ENCODE measurements at places on chromosomes 16 and 17. TPM values are rescaled to one million over a fixed set of nuclear protein-coding genes. Genes with fewer than 3 reads are reported as not detected.

GRCh38 chr16:30076276-30076791, 540 bp downstream of the PPP4C start:
- no peak for DNase-seq

- DNase-seq: no peak
Measured at GRCh38 chr17:82228278-82228841, 482 bp upstream of the SLC16A3 start.

- peak; percentile 74 for DNase-seq
Measured at GRCh38 chr16:46629331-46630219, 8.4 kb upstream of the SHCBP1 start.

DNA sequence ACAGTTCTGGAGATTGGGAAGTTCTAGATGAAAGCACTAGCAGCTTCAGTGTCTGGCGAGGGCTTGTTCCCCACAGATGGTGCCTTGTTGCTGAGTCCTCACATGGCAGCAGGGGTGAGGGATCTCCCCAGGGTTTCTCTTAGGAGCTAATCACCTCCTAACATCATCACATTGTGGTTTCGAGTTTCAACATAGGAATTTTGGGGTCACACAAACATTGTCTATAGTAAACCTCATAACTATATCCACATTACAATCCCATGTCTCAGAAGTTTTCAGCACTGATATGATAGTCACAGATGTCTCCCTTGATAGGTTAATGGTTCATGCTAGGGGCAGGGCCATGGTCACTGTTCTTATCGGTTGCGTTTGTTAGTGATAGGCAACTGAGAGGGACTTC, 13.8 kb downstream of the CLUAP1 start:
- peak; percentile 83 for DNase-seq

GRCh38 chr17:77095461-77095860, 45.3 kb upstream of the SEC14L1 start:
- no peak for DNase-seq

- DNase-seq: no peak
Measured at GRCh38 chr17:27345141-27345904, 51.4 kb downstream of the WSB1 start.

- no peak for DNase-seq
Measured at GRCh38 chr16:65908568-65908967, 457.9 kb upstream of the CDH5 start.

DNA sequence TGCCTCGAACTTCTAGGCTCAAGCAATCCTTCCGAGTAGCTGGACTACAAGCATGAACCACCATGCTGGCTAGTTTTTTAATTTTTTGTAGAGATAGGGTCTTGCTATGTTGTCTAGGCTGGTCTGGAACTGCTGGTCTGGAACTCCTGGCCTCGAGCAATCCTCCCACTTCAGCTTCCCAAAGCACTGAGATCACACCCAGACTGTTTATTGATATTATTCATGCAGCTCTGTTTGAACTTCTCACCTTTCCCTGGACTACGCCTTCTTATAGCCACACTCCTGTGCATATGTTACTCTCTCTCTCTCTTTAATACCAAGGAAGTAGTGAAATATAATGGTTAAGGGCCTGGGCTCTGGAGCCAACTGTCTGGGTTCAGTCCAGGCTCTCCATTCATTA, 4.6 kb downstream of the COG7 start:
- DNase-seq: no peak

- DNase-seq: no peak
Measured at GRCh38 chr17:64115043-64115698, 14.8 kb downstream of the ERN1 start.

- no peak for DNase-seq
Measured at GRCh38 chr17:82315703-82316358, 1.6 kb downstream of the CD7 start.

GRCh38 chr17:43680461-43680860, 18.7 kb upstream of the MEOX1 start:
- no peak for DNase-seq

GRCh38 chr16:26983426-26983825, 83.3 kb upstream of the C16orf82 start:
- peak; percentile 42 for DNase-seq

DNA sequence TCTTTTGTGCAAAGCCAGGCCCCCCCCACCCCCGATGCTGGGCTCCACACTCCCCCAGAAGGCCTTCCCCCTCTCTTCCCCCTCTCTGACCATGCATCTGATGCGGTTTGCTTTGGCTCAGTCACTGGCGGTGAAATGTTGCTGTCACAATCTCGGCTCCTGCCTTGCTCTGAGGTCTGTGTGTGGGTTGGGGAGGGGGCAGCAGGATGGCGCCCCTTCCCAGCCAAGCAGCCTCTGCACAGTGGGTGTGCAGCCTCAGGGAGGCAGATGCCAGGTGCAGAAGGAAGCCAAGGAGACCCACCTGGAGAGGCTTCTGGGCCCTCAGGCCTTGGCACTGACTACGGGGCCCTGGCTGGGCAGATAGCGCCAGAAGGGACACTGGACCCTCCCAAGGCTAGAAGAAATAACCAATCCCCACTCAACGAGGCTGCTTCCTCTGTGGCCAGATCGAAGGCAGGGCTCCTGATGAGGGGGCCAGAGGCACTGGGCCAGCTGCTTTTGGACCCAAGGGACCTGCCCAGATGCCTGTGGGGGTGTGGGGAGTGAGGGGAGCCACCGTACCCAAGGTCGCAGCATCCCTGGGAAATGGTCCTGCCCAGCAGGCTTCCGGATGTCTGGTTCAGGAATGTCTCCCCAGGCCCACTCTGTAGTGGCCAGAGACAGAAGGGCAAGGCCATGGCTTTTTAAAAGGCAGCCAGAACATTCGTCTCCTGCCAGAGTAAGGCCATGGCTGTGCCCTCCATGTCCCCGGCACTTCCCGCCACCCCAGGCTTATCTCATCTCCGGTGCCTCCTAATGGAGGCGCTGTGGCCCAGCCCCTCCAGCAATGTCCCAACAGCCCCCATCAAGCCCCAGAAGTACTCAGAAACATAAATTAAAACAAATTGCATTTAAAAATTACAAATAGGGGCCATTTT, 43.4 kb upstream of the SLC38A10 start:
- no peak for DNase-seq

DNA sequence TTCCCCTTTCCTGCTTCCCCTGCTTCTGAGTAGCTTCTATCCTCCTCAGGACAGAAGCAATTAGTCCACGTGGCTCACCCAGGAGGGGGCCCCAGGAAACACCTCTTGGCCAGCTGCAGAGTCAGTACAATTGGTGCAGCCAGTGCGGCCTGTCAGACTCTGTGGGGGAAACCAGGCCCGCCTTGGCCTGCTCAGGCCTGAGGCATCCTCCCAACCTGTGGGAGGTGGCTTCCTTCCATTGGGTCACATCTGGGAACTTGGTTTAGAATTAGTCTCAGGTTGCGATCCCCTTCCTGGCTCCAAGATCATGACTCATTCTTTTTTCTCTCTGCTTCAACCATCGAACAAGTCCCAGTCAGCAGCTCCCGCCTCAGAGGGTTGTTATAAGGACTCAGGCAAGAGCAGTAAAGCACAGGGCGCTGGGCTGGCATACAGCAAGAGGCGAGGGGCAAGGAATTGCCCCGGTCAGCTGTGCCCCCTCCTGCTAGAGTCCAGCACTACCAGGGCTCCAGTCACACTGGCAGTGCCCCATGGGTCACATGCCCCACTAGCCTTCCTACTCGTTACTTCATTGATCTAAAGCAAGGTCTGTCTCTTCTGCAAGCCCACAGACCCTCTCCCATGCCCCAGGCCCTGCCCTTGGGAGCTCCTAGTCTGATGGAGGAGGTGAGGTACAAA, 8.1 kb upstream of the EPX start:
- peak; percentile 25 for DNase-seq

DNA sequence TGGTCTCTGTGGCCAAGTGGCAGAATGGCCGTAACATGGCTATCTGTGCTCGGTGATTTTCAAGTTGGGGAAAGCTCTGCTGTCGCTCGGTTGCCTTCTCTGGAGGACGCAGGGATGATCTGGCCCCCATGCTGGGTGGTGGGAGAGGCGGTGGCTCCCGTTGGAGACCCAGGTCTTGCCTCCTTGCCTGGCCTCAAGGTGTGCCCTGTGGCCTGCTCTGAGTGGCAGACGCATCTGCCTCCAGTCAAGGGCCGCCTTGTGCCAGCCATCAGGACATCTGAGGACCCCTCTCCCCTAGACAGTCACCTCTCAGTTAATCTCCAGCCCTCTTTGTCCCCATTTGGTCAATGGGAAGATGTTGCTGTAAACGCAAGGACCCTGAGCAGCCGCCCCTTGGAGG, 165.9 kb downstream of the CCDC182 start:
- no peak for DNase-seq

GRCh38 chr16:28549301-28549899, 4.3 kb upstream of the SGF29 start:
- peak; percentile 39 for DNase-seq

DNA sequence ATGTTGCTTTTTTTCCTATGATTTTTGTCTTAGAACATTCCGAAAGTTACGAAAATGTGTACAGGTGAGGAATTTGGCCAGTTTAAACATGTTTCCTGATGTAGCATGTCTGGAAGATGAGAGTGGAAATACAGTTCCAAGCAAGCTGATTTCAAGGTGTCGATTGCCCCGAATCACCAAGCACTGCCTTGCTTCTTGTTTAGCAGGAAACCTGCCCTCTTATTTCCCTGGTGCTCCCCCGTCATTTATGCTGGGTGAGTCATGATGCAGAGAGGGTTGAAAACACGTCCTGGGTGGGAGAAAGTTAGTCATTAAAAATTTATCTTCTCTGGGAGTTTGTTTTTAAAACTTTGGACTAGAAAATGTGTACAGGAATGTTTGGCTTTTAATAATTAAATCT, 608.6 kb upstream of the EEF2KMT start:
- no peak for DNase-seq

GRCh38 chr17:48060249-48060648, 12.1 kb downstream of the NFE2L1 start:
- DNase-seq: no peak

DNA sequence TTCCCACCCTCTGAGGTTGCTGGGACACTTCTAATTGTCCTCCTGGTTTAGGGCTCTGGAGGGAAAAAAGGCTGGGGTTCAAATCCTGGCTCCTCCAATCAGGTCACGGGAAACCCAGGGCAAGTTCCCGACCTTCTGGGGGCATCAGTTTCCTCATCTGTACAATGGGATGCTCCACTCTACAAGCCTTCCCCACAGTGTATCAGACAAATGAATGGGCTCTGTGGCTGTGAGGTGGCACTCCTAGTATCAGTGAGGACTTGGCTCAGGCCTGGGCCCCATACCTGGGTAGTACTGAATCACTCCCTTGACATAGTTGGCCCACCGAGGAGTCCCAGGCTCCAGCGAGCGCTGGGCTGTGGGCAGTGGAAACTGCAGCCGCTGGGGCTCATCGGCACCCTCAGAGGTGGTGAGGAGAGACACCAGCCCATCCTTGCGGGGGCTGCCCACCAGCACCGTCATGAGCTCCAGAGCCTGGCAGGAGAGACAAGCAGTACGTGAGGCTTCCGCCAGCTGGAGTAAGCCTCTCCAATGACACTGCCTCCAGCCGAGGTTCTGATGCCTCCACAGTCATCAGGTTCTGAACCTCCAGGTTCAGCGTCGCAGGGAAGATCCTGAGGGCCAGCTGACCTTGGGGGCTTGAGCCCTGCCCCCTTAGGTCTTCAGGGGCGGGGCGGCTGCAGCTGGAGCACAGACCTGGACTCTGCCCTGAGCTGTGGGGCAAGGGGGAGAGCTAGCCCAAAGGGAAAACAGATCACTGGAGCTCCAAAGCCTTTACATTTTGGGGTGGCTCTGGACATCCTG, 1.2 kb downstream of the GALK1 start:
- DNase-seq: no peak

- no peak for DNase-seq
Measured at GRCh38 chr16:84055801-84056634, 13.4 kb upstream of the SLC38A8 start.

DNA sequence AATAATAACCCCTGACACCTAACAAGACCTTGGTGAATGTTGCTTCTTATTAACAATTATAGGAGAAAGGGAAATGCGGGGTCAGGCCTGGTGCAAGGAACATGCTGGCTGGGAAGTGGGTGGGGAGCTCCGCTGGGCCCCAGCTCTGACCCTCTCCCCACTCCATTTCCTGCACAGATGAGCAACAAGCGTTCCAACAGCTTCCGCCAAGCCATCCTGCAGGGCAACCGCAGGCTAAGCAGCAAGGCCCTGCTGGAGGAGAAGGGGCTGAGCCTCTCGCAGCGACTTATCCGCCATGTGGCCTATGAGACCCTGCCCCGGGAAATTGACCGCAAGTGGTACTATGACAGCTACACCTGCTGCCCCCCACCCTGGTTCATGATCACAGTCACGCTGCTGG, 23.0 kb downstream of the RHBDL3 start:
- DNase-seq: no peak

GRCh38 chr16:87003414-87003755, 313.8 kb downstream of the C16orf95 start:
- DNase-seq: no peak

DNA sequence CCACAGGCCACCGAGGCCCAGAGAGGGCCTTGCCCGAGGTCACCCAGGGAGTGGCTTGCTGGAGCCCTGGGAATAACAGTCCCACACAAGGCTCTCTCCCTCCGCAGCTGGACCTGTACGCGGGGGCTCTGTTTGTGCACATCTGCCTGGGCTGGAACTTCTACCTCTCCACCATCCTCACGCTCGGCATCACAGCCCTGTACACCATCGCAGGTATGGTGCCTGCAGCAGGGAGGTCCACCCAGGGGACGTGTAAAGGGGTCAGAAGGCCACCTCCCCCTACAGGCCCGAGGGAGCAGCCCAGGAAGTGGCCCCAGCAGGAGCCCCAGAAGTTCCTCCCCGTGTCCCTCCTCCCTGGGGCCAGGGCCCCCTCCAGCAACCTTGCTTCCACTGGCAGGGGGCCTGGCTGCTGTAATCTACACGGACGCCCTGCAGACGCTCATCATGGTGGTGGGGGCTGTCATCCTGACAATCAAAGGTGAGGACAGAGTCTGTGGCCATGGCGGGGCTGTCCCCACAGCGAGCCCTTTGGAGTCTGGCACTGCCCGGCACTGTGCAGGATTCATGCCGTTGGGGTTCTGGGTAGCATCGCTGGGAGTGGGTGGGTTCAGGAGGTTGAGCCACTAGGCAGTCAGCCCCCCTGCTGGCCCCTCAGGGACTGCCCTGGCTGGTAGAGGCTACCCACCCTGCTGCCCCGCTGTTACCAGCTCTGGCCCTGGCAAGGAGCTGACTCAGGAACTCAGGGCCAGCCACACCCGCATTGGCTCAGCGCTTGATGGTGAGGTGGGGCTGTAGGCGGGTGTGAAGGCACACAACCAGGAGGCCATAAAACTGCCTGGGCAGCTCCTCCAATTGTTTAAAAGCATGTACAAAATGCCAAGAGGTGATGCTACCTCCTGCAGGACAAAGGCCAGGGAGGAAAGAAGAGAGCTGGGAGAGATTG, 17.3 kb downstream of the SLC5A10 start:
- DNase-seq: no peak

- no peak for DNase-seq
Measured at GRCh38 chr16:78142788-78143187, 43.3 kb downstream of the WWOX start.

The CLEC10A gene
- not detected for total RNA-seq

The SYNGR3 gene
- total RNA-seq: 1.3 TPM

The TERB1 gene
- not detected for total RNA-seq

The TMC7 gene
- total RNA-seq: 0.57 TPM

The SLC5A10 gene
- total RNA-seq: not detected

The KRT39 gene
- not detected for total RNA-seq

The MMP25 gene
- 0.09 TPM for total RNA-seq

The TBC1D3I gene
- 0.33 TPM for total RNA-seq

The NEUROD2 gene
- total RNA-seq: not detected

The ZNF205 gene
- 8.0 TPM for total RNA-seq
